ENCODE measurements at places on chromosomes 13 and 19.

GRCh38 chr19:49877879-49878743 is 609 bp downstream of the TBC1D17 start:
- DNase-seq, result peak; percentile 94

DNA sequence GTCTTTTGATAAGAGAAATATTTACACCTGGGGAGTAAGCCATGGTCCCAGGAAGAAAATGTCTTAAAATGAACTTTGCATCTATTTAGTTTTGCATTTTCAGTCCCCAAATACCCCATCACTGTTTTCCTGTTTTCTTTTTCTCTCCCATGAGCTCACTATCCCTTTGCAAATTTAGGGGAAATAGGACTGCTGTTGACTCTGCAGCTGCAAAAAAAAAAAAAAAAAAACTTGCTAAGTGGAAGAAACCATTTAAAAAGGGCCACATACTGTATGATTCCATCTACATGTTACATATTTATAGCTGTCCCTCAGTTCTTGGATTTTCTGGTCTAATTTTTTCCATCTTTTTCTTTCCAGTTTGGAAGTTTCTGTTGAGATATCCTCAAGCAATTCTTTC is 98.2 kb upstream of the SERP2 start:
- DNase-seq, result no peak

GRCh38 chr19:38003438-38004185 is 96.6 kb downstream of the SIPA1L3 start:
- DNase-seq, result peak; percentile 85

- peak; percentile 39 for DNase-seq
These were observed 34.8 kb downstream of the PCDH17 start for GRCh38 chr13:57666131-57666953.

DNA sequence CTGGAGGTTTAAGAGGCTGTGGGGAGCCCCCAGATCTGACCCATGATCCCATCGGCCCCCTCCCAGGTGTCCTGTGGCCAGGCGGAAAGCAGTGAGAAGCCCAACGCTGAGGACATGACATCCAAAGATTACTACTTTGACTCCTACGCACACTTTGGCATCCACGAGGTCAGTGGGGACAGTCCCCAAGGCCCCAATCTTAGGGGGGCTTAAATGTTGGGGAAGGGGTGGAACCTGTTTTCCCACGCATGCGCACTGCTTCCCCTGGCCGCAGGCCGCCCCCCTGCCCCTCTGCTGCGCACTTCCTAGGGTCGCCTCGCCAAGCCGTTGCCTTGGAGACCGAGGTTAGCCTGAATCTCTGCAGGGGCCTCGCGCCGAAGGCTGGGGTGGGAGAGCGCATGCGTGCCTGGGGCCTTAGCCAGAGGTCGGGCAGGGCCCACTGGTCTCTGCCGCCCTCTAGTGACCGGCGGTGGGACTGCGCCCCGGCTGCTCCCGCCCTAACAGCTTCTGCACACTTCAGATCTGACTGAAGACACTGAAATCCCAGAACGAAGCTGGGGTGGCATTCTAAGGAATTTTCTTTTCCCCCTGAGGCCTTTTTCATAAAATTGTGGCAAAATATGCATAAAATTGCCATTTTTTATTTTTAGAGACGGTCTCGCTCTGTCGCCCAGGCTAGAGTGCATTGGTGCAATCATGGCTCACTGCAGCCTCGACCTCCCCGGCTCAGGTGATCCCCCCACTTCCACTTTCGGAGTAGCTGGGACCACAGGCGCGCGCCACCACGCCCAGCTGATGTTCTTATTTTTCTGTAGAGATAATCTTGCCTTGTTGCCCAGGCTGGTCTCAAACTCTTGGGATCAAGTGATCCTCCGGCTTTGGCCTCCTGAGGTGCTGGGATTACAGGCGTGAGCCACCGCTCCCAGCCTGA is 3.6 kb downstream of the PRMT1 start:
- DNase-seq, result peak; percentile 93

GRCh38 chr13:86282442-86282841 is 483.2 kb upstream of the SLITRK6 start:
- no peak for DNase-seq

DNA sequence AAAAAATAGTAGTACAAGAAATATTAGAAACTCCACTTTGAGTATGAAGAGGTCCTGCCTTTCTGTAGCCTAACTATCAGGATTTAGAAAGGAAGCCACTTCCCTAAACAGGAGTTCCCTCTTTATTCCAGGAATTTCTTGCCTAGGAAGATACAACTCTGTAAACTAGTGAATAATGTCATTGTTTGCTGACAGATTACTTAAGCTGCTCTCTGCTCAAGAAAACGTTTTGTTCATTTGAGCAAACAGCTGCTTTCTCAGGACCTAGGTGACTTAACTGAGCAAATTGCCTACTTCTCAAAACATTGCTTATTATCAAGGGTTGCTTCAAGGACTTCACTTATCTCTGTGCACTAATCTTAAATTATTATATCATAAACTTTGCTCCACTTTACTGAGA is 1419.4 kb upstream of the SLC10A2 start:
- no peak for DNase-seq

GRCh38 chr19:616062-616700 is 17.2 kb downstream of the POLRMT start:
- DNase-seq, result no peak

- DNase-seq, result no peak
These were observed 11.3 kb downstream of the PRKCSH start for GRCh38 chr19:11446652-11447301.

DNA sequence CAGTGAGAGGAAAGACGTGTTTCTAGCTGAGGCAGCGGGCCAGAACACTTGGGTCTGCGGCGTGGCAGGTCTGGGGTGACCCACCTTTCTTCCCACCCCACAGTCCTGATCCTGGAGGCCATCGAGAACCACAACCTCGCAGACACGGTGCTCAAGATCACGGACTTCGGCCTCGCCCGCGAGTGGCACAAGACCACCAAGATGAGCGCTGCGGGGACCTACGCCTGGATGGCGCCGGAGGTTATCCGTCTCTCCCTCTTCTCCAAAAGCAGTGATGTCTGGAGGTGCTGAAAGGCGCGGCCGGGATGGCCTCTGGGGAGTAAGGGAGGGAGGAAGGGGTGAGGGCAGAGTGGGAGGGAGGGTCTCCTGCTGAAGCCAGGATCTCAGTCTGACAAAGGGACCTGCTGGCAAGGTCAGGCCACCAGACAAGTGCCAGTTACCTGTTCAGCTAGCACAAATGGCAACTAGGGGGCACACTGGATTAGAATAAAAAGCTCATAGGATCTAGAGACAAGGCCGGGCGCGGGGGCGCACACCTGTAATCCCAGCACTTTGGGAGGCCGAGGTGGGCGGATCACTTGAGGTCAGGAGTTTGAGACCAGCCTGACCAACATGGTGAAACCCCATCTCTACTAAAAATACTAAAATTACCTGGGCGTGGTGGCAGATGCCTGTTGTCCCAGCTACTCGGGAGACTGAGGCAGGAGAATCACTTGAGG is 7.2 kb downstream of the MAP3K10 start:
- DNase-seq, result no peak

DNA sequence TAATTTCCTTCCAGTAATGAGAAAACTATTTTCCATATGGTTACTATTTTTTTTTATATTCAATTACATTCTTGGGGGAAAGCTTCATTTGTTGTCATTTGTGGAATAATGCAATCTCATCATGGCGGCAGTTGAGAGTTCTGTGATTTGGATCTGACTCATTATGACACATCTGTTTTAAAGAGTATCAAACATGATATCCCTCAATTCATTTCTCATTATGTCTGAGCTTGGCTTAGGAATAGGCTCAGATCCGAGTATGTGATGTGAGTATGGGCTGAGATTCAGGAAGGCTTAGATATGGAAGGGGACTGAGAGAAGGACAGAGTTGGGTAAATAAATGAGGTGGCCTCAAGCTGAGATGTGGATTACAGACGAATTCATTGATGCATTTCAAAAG is 64.4 kb downstream of the POSTN start:
- no peak for DNase-seq

DNA sequence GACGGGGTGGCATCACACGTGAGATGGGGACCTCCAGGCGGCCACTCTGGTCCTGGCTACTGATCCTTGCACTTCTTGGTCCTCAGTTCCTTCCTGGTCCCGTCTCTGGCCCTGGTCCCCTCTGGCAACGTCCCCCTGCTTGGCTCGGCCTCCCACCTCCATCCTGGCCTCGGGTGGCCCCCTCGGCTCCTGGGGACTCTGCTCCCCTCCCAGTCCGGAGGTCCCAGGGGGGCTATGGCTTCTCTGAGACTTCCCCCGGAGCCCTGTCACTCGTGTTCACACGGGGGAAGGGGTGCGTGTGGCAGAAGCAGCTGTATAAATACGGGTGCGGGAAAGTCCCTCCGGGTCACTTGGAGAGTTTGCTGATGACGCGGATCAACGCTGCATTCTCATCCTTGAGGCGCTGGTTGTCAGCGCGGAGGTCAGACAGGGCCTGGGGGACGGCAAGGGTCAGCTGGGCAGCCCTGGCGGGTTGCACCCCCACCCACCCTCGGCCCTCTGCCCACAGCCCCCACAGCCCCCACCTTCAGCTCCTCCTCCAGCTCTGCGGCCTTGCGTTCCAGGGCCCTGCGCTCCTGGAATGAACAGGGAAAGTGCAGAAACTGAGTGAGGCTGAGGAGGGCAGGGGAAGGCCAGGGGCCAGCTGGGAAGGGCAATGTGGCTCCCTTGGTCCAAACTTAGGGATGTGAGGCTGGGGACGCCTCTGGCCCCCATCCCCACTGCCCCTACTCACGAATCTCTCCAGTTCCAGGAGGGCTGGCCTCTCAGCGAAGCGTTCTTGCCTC is 15.6 kb downstream of the EPS8L1 start:
- DNase-seq, result no peak

- no peak for DNase-seq
These were observed 140.2 kb downstream of the SOX1 start for GRCh38 chr13:112207129-112207528.

DNA sequence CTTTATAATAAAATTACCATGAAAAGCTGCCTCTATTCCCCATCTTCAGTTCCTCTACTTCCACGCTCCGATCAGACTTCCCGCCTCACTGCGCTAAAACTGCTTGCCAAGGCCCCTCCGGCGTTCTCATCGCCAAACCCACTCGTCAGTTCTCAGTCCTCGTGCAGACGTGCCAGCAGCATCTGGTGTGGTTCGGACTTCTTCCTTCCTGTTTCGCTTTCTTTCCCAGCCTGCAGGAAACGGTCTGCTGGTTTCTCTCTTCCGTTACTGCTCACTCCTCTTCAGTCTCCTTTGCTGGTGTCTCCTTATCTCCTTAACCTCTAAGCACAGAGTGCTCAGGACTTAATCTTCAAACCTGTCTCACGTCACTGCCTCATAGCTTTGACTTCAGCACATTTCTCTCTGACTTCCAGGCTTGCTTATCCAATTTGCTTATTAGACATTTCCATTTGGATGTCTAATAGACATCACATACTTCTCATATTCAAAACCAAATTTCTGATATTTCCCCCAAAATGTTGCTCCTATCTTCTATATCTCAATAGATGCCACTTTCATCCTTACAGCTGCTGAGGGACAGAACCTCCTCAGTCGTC is 40.3 kb downstream of the RCBTB2 start:
- no peak for DNase-seq

DNA sequence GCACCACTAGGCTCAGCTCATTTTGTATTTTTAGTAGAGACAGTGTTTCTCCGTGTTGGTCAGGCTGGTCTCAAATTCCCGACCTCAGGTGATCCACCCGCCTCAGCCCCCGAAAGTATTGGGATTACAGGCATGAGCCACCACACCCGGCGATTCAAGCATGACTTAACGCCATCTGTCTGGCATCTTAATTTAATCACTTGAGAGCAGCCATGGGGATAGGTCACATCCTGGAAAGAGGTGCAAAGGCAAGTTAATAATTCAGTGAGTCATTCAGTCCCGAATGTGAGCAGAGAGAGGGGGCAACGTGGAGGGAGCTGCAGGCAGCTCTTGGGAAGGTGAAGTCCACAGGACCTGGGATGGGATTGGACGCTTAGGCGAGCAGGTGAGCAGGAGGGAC is 31.7 kb upstream of the USP29 start:
- no peak for DNase-seq

DNA sequence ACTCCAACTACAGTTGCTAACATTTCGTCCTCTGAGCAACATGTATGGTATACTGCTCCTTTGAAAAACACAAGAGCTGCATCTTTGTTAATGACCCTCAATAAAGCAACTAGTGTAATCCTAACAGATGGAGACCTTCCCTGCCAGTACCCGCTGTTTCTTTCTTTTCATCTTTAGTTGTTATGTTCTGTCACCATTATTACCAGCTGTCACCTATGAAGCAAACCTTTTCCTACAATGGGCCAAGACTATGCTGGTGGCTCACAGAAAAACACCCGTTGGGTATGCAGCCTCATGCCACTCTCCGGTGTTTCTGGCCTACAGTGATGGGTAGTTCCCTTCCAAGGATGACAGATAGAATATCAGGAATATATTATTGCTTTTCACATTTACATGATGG is 29.7 kb upstream of the CYSLTR2 start:
- no peak for DNase-seq

DNA sequence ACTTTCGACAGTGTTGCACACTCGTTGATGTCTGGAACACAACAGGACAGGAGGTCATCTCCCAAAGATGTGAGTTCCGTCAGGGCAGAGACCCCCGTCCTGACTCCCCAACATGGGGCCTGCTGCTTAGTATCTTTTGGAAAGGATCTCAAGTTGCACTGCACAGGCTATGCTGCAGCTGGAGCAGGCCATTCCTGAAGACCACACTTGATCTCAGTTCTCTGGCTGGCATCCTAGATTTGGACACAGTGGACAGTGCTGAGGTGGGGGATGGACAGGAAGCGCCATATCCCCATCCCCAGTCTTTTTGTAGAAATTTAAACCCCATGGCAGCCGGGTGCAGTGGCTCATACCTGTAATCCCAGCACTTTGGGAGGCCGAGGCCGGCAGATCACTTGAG is 5.9 kb downstream of the ADGRE2 start:
- no peak for DNase-seq

- peak; percentile 19 for DNase-seq
These were observed 93.5 kb upstream of the MRI1 start for GRCh38 chr19:13670846-13671245.

DNA sequence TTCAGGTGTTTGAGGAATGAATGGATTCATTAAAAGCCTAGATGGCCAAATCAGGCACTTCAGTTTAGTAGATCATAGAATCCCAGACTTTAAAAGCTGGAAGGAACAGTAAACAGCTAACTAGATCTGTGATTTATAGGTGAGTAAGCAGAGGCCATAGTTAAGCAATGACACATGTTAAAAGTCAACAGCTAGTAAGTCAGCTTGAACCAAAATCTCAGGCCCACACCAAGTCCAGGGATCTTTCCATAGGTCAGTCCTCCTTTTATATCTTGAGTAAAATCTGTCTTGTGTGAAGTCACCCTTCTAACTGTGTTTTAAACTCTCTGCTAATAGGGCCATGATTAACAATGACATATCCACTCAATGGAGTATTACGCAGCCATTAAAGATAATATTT is 275.5 kb upstream of the SOX21 start:
- no peak for DNase-seq

GRCh38 chr19:29003641-29004409 is 209.1 kb downstream of the UQCRFS1 start:
- DNase-seq, result no peak

GRCh38 chr19:40322951-40323615 is 25.1 kb downstream of the C19orf47 start:
- DNase-seq, result no peak

- no peak for DNase-seq
These were observed 62.3 kb downstream of the CEBPG start for GRCh38 chr19:33435706-33436359.

Measured in NCI-H1105 (cell line).